GM12878 (cell line): ENCODE measurements at places on chromosomes 1 and 21.

DNA sequence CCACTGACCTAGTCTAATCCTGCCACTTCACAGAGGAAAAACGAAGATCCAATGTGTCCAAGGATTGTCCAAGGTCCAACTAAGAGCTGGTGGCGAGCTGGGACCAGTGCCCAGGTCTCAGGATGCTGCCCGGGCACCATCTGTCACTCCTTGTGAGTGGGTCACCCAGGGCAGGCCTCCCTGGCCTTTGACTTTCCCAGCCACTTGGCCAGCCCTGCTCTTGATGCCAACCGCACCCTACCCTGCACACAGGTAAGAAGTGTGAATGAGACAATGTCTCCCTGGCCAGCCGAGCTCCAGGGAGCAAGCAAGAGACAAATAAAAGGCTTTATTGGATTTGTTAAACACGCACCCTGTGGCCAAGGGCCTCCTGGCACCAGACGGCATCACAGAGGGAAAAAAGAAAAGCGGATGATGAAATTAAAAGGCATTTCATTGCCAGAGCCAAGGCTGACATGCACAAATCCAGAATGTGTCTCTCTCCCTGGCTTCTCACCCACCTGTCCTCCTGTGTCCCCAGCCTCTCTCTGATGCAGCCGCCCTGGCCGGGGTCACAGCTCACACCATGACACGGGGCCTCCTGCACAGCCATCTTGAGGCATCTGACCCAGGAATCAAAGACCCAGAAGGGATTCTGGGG lies 72.8 kb downstream of the CAMK2N1 start:
- no peak for DNase-seq

- no peak for DNase-seq
These were observed 196.7 kb upstream of the DAB1 start for GRCh38 chr1:57620605-57621004.

- DNase-seq, result no peak
These were observed 66.3 kb downstream of the MAP3K7CL start for GRCh38 chr21:29196670-29197191.

GRCh38 chr1:93601686-93602085 lies 80.0 kb downstream of the BCAR3 start:
- no peak for DNase-seq

GRCh38 chr1:52727114-52727586 lies 897 bp downstream of the ZYG11B start:
- no peak for DNase-seq

DNA sequence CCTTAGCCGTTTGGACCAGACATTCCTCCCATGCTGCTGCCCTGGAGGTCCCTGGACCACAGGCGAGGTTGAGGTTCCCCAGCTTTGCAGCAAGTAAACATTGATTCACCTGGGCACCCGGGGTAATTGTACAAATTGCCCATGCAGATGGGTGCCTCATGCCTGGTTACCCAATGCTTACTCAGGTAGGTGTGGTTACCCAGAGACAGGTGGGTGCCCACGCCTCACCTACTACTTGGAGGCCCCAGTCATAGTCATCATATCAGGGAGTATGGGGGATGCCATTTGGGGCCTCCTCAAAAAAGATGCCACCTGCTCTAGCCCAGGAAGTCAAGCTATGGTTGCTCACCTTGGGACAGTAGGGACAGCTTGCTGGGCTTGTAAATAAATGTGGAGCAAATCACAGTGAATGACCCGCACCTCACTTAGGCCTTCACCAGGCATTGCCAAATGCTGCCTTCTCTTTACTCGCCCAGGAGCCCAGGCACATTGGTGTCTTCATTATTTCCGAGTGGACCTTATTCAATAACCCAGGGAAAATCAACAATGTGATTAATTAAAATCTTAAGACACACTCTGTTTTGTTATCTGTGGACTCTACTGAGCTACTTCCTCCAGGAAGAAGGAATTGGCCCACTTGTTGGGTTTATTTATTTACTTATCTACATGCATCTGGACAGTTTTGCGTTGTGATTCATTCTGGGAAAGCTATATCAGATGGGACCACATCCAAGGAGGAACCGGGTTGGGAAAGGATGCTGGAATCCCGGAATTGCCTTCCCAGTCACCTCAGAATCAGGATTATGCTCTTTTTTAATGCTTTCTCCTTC lies 35.6 kb upstream of the GRHL3 start:
- DNase-seq, result no peak

DNA sequence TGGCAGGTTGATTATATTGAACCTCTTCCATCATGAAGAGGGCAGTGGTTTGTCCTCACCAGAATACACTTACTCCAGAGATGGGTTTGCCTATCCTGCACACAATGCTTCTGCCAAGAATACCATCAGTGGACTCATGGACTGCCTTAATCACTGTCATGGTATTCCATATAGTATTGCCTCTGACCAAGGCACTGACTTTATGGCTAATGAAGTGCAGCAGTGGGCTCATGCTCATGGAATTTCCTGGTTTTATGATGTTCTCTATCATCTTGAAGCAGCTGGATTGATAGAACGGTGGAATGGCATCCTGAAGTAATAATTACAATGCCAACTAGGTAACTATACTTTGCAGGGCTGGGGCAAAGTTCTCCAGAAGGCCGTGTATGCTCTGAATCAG lies 16.6 kb upstream of the GBP6 start:
- DNase-seq, result no peak

DNA sequence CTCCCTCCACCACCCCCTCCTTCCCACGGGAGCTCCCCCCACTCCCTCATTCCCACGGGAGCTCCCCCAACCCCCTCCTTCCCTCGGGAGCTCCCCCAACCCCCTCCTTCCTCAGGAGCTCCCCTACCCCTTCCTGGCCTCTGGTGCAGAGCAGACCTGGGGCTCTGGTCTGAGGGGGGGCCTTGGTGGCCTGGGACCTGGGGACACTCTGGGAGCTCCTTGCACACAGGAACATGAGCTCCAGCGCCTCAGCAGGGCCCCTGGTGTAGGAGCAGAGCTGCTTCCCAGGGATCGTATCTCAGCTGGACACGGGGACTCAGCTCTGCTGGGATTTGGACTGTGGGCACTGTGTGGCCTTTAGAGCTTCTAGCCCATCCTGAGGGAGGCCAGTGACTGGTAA lies 19.7 kb upstream of the PRSS38 start:
- no peak for DNase-seq

DNA sequence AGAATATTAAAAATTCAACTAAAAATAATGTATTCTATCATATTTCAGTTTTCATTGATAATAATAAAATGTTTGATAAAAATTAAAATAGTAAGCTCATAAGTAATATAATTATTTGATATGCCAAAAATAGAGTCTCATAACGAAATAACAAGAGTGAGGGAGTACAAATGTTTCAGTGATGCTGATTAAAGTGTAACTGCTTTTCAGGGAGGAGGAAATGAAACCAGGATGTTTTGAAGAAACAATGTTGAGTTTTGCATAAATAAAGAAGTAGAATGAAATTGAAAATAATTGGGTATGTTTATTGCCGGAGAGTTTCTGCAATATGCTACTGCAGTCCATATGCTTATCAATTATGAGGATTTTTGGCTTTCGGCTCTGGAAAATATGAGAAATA lies 1159.8 kb upstream of the ADGRL2 start:
- no peak for DNase-seq
